WTC11 (cell line): ENCODE measurements at places on chromosomes 2 and 18. TPM values are rescaled to one million over a fixed set of nuclear protein-coding genes. Genes with fewer than 3 reads are reported as not detected.

DNA sequence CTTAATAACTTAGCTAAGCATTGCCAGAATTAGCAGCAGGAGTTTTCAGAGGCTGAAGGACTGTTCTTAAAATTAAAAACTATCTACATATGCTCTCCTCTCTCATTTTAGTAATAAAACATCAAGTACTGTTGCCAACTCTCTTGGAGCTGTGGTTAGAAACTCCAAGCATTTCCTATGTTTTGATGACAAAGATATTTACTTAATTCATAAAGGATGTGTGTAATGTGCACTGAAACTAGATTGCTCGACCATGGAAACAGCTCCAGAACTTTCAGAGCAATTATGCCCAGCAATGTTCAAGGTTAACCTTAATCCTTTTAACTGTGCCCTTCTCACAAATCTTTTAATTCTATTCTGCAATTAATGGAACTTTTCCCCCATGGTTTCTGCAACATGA is 8.4 kb downstream of the GRP start:
- peaks cover 87% of the 10 kb centered on the region for H3K27me3 ChIP-seq
- no peak overlapping the region for H3K27ac ChIP-seq
- no peak overlapping the region for H3K4me3 ChIP-seq
- 0 out of 2 replicates have a peak, but pooled peaks cover 3% of the 10 kb centered on the region for H3K4me1 ChIP-seq
- no peaks in the 10 kb centered on the region for H3K36me3 ChIP-seq

DNA sequence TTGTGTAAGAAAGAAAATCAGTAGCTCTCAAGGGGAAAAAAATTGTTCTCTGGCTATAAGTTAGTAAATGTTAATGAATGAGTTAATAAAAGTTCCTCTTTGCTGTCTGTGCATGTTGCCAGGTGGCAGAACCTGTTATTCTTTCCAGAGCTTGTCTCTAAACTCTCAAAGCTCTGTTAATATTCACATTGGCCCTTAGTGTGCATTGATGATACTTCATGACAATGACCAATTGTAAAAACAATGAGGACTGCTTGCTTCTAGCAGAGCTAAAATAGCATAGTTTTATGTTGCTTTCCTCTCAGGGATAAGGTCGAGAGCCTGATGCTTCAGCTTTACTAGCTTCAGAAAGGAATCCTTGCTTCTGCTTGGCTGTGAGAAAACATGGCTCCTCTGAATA is 91.5 kb downstream of the RAD51AP2 start:
- H3K36me3 ChIP-seq, result no peaks in the 10 kb centered on the region
- H3K27ac ChIP-seq, result no peak overlapping the region
- H3K4me3 ChIP-seq, result no peak overlapping the region
- H3K27me3 ChIP-seq, result no peaks in the 10 kb centered on the region; the same call in 1 of the 2 replicates
- DNase-seq, result no peak

GRCh38 chr2:122754561-122754960 is 999.1 kb downstream of the TSN start:
- H3K27ac ChIP-seq, result no peak overlapping the region
- H3K27me3 ChIP-seq, result no peaks in the 10 kb centered on the region
- H3K4me1 ChIP-seq, result peaks cover 14% of the 10 kb centered on the region
- no peak for DNase-seq
- no peak overlapping the region for H3K4me3 ChIP-seq

The LOXHD1 gene
- 0.35 to 0.64 TPM (median 0.57 TPM) in 3 replicates for total RNA-seq

The RAB12 gene
- total RNA-seq, result 56.1 to 69.3 TPM (median 58.1 TPM) in 3 replicates
